ENCODE measurements at places on chromosomes 1 and 21.

- no peak for DNase-seq
Observed at GRCh38 chr1:199129247-199129646, 490.4 kb downstream of the PTPRC start.

GRCh38 chr1:20047096-20047495 lies 22.9 kb upstream of the PLA2G5 start:
- DNase-seq = no peak

- DNase-seq = peak; percentile 34
Observed at GRCh38 chr1:71621785-71622184, 541.0 kb upstream of the ZRANB2 start.

DNA sequence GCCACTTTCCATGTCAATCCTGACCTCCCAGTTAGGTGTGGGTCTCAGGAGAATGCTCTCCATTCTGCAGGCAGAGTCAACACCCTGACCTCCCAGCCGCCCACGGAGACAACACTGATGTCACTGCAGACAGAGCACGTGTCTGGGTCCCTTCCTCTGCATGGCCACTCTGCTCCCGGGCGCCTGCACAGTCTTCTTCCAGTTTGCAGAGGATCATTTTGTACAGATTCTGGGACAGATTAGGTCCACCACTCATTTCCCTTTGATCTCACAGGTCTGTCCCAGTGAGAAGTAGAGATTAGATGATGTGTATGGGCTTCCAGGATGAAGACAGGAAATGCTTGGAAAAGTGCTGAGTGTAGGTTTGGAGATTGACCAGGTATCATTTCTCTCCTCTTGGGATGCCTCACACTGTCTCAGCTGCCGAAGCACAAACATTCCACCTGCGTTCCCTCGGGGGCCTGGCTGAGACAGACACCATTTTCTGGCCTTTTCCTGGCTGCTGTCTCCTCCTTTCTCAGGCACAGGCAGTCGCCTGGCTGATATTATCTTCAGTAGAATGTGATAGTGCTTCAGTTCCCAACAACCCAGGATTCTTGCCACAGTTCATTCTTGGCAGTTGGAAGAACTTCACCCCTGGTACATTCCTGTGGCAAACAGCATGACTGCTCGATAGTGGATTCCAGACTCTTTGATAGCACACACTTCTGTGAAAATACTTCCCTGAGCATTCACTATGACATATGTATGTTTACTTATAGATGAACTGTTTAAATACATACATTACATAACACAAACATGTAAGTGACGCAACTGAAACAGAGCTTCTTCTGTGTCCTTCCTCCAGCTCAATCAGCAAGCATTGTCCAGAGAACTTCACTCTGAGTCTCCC lies 7.9 kb downstream of the MYBPHL start:
- peak; percentile 54 for DNase-seq

DNA sequence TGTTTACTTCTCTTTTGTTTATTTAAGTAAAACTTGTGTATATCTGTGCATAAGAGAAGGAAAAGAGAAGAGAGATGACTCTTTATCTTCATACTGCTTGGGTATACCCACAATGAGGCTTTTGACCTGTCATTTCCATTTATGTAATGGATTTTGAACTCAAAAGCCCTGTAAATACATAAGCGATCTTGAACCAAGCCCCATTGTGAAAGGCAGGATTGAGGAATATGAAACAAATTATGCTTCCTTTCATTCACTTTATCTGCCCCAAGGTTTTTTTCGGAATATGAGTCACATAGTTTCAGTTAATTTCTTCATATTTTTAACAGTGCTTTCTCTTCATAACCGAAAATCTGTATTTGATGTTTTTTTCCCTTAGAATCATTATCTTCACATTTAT lies 21.4 kb downstream of the CNST start:
- DNase-seq = peak; percentile 46

DNA sequence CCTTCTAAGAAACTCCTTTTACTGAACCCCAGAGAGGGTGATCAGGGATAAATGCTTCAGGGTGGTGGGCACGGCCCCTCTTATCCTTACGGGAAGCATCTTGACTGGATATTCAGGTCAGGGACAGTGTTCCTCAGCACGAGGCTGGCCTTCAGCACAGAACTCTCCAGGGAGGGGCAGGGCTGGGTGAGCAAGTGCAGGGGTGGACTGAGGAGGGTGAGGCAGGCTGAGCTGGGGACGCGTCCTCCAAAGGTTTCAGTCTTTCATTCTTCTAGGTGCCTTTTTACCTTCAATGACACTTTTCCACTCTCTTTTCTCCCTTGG lies 52.3 kb downstream of the RASSF5 start:
- no peak for DNase-seq

- DNase-seq = no peak
Observed at GRCh38 chr1:214537219-214537618, 14.2 kb downstream of the PTPN14 start.

DNA sequence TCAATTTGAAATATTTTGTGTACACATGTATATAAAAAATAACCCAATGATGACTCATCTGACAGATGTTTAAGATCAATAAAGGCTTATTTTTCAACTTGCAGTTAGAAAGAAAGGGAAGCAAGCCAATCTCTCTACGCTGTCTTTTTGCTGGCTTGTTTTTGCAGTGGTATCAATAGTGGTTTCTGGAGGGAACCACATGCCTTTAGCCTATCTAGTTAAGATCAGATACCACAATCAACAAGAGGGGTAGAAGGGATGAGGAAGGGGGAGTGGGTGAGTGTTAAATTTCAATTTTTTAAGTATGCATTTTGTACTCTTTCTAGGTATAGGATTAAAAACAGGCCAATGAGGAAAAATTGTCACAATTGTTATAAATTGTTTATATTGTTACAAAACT lies 276.2 kb downstream of the KCNH1 start:
- no peak for DNase-seq

- DNase-seq = no peak
Observed at GRCh38 chr1:190479050-190479397, 1.4 kb upstream of the BRINP3 start.

DNA sequence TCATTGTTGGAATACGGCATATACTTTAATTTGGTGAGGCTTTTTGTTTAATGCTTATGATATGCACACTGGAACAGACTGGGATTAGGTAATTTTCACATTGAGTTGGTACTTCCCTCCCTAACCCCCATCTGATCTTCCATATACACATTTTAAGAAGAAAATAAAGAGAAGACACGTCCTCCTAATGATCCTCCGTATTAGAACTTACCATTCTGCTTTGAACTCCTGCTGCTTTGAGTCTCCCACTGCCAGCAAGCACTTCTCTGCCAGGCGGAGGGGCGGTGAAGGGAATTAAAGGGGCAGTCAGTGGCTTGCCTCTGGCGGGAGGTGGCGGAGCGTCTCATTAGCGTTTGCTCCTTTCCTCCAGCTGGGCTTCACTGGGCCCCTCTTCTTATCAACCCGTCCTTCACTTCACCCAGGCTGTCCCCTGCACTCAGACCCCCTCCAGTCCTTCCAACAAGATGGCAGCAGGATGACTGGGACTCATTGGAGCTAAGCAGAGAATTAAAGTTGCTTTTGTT lies 433.4 kb downstream of the KIF26B start:
- DNase-seq = no peak

GRCh38 chr21:35338281-35338680 lies 289.2 kb upstream of the RUNX1 start:
- DNase-seq = no peak

DNA sequence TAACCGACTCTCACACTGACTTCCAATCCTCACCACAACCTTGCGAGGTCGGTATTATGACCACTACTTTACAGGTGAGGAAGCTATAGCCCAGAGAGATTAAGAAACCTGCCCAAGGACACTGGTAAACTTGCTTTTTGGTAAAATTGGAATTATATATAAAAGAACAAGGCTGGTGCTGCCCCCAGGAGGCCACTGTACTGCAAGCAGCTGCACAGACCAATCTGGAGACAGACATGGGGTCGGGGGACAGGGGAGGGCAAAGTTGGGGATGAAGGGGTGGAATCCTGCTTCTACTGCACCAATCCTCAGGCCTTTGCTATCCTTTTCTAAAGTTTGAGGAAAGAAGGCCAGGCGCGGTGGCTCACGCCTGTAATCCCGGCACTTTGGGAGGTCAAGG lies 280.8 kb downstream of the SPATA17 start:
- DNase-seq = no peak

GRCh38 chr1:52142220-52143183 lies 613 bp downstream of the ZFYVE9 start:
- DNase-seq = peak; percentile 30

- DNase-seq = no peak
Observed at GRCh38 chr1:237183963-237184540, 142.1 kb downstream of the RYR2 start.

DNA sequence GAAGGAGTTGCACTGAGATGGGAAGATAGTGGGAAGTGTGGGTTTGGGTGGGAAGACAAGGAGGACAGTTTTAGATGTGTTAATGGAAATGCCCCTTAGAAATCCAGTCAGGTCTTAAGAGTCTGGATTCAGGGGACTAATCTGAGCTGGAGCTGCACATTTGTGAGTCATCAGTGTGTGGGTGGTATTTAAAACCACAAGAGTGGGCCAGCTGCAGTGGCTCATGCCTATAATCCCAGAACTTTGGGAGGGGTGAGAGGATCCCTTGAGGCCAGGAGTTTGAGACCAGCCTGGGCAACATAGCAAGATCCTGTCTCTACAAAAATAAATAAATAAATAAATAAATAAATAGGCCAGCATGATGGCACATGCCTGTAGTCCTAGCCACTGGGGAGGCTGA lies 40.9 kb upstream of the SLC6A9 start:
- peak; percentile 44 for DNase-seq

- DNase-seq = no peak
Observed at GRCh38 chr1:165882168-165882837, 54.9 kb downstream of the UCK2 start.

DNA sequence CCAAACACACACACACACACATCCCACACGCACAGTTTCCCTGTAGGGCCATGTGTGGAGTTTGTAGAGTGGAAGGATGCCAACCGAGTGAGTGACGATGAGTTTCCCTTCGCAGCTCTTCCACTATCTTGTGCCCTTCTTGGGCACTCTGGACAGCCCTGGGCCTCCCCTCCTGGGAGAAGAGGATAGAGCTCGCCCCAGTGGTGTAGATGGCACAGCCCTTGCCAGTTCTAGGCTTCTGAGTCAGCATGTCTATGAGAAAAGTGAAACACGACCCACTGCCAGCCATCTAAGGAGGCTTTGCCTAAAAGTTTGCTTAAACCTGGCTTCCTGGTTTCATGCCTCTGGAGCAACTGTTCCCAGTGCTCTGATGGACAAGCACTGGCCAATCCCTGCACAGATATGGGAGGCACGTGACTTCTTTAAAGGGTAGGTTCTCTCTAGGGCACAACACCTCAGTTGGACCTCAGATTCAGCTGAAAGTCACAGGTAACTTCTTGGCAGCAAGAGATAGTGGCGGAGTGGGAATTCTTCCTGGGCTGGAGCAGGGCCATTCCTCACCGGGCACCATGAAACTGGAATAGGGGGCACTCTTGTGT lies 195.9 kb upstream of the GALNT2 start:
- DNase-seq = no peak

DNA sequence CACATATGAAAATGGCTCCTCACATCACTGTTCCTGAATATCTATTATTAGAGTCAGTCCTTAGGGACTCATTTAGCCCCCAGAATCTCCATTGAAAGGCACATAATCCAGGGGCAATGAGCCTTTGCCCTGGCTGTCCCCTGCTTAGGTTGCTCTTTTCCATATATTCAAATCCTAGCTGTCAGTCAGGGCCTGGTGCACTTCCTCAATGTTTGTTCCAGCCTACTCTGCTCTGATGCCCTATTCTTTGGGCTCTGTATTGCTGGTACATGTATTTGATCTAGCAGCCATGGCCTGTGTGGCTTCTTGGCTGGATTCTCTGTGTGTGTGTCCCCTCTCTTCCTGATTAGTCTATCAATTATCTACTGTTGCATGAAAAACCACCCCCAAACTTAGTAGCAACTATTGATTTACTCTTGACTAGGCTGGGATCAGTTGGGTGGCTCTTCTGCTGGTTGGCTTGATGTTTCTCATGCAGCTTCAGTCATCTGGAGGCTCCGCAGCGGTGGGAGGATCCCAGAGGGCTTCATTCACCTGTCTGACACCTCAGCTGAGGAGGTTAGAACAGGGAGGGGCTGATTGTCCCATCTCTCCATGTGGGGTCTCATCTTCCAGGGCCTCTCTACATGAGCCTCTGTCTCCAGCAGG lies 107.5 kb downstream of the DTL start:
- no peak for DNase-seq

GRCh38 chr1:8560611-8561544 lies 243.0 kb downstream of the SLC45A1 start:
- DNase-seq = no peak

- no peak for DNase-seq
Observed at GRCh38 chr1:18183533-18183932, 75.9 kb downstream of the IGSF21 start.

- no peak for DNase-seq
Observed at GRCh38 chr21:25911730-25912401, 177.1 kb downstream of the GABPA start.

GRCh38 chr1:162327788-162328165 lies 48.9 kb downstream of the SPATA46 start:
- DNase-seq = no peak

GRCh38 chr1:222781251-222781650 lies 33.6 kb upstream of the DISP1 start:
- no peak for DNase-seq

GRCh38 chr1:174990382-174990999 lies 9.3 kb upstream of the CACYBP start:
- no peak for DNase-seq

- DNase-seq = no peak
Observed at GRCh38 chr1:243733670-243734307, 116.3 kb downstream of the AKT3 start.

GRCh38 chr1:245079021-245079609 lies 75.7 kb upstream of the KIF26B start:
- DNase-seq = peak; percentile 28

DNA sequence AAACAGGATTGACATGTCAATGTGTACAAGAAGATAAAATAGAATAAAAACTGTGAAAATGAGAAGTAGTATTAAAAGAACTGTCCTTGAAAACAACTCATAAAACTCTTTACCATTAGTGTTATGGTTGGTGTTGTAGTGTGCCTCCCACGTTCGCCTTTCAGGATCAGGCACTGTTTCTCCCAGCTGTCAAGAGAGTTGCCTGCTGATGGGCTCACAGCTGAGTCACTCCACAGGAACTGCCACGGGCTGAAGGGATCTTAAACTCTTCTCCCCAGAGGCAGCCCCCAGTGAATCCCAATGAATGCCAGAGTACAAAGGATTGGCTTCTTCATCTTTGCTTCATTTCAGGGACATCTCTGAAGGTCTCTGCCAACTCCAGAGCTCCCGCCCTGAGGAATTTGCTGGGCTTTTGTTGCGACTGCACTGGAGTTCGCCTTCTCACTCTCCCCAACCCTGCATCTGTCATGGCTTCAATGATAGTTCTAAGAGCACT lies 119.6 kb downstream of the ADGRL2 start:
- DNase-seq = no peak
